ENCODE measurements at places on chromosomes 5 and 9.

- no peak for DNase-seq
These were observed 332.6 kb downstream of the CCDC171 start for GRCh38 chr9:15885464-15885863.

- no peak for DNase-seq
These were observed 1.8 kb downstream of the CAVIN4 start for GRCh38 chr9:100579665-100580064.

- DNase-seq: no peak
These were observed 632 bp upstream of the SPINK13 start for GRCh38 chr5:148267962-148268361.

DNA sequence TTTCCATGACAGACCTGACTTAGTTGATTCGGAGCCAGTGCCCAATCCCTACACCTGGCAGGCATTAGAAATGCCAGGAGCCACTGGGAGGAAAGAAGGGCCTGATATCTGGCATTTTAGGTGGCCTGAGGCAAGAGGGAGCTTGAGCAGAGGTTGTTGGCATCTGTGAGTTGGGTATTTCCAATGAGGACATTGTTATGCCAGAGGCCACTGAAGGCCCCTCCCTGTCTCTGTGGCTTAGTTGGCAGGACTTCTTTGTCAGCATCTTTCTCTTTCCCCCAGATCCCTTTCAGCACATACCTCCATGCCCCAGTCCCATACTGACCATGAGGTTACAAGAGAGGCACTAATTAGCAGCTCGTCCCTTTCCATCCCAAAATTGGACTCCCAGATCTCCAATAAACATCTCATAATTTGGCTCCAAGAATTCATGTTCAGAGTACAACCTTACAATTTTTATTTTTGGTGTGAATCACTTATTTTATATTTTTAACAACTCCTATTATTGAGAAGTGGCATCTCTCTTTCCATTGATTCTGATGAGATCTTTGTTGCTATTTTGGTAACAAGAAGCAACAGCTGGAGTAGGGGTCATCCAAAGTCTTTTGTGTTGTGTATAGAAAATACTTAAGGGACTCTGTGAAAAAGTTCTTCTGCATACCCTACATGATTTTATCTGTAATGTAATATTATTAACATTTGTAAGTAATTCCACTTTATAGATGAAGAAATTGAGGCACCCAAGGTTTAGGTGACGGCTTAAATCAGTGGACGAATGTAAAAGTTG lies 68.6 kb upstream of the MAP3K1 start:
- no peak for DNase-seq

DNA sequence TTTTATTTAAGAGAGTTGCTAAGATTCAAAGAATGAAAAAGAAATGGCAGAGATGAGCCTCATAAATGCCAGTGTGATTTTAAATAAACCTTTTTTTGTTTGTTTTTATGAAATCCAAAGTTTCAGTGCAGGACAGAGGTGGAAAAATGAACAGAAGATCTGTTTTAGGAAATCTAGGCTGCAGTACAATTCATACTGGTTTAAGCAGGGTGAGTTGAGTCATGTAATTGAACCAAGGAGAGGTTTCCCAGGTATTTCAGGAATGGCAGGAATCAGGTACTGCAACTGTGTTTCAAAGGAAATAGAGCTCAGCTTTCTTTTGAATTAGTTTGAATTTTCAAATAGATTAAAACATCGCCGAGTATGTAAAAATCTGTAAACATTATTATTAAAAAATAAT lies 3.0 kb upstream of the ANKRD31 start:
- no peak for DNase-seq

- no peak for DNase-seq
These were observed 240.2 kb upstream of the SEMA6A start for GRCh38 chr5:116814626-116815385.

GRCh38 chr9:98540476-98540875 lies 168.3 kb downstream of the GABBR2 start:
- no peak for DNase-seq

GRCh38 chr5:89520771-89521170 lies 637.8 kb upstream of the MEF2C start:
- DNase-seq: no peak

GRCh38 chr5:149757197-149757947 lies 27.3 kb downstream of the PPARGC1B start:
- no peak for DNase-seq

GRCh38 chr9:73182928-73183327 lies 31.3 kb downstream of the ANXA1 start:
- no peak for DNase-seq

DNA sequence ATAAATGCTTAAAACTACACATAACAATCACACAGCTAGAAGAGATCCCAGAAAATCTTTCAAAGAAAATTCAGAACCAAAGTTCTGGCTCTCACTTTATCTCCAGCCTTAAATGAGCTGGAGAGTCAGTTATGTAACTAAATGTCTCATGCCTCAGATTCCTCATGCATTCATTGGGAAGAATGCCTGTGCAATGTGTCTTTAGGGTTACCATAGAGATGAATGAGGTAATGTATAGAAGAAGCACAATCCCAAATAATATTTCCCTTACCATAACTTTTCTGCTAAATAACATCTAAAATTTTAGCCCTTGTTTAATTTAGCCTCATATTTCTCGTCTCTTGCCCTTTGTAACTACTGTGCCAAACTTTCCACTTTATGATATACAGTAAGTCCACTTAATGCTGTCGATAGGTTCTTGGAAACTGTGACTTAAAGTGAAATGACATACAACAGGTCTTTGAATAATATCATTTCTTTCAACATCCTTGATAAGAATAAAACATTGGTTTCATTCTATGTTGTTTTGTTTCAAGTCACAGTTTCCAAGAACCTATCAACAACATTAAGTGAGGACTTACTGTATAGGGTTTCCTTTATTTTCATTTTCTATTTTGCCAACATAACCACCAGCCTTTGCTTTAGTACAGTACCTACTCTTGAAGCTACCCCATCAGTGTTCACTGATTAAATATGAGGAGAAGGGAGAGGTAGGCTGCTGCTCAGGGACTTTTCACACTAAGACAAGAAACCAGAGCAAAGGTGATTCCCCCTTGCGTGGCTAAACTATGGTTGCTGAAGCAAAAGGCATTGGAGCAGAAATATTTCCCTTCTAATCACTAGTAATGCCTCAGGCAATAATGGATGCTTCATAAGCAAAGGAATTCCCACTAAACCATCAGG lies 295.7 kb upstream of the PTGER4 start:
- no peak for DNase-seq

DNA sequence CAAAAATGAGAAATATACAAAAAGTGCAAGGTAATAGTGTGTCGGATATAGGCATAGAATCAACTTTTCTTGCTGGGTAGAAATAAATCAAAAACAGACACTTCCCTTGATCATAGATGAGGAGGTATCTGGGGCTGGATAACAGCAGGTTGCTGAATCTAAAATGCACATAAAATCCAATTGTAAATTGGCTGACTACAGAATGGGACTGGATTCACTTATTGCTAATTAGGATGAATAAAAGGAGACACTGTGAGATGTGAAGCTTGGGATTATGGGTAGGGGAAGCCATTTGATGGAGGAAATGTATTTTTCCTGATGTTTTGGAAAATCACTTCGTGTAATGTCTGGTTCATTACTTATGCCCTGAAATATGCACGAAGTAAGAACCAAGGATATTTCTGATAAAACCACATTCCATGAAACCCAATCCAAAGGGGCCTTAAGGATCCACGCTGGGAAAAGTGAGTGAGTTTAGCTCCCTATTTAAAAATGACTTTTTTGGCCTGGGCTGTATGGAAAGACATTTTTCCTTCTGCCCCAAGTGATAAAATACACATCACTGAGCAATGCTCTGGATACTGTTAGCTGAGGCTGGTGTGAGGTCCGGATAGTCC lies 136.1 kb downstream of the MARCHF11 start:
- DNase-seq: no peak

- peak; percentile 71 for DNase-seq
These were observed 6.6 kb downstream of the POC5 start for GRCh38 chr5:75710637-75711036.

- DNase-seq: no peak
These were observed 4.2 kb upstream of the IRX2 start for GRCh38 chr5:2755681-2756171.

DNA sequence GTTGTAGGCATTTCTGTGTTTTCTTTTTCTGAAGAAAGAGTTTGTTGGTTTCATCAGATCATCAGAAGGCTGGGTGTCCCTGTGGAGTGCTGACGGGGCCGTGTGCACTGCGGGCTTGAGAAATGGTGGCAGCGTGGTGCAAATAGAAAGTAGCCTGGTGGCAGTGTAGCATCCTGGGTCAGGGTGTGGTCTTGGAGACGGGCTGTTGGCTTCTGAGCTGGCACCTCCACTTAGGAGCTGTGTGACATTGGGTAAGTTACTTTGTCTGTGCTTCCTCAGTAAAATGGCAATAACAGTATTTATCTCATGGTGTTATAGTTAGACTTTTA lies 10.0 kb upstream of the NDST1 start:
- DNase-seq: no peak

DNA sequence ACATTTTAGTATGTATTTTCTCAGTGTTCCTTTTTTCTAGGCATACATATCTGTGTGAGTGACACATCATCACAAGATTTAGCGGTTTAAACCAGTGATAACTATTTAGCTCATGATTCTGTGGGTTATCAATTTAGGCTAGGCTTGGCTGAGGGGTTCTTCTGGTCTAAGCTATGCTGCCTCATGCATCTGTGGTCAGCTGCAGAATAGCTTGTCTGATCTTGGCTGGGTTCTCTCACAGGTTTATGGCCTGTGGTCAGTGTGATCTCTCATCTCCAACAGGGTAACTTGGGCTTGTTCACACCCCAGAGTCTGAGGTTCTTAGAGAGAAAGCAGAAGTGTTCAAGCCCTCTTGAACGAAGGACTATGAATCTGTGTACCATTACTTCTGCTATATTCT lies 363.3 kb downstream of the KDM4C start:
- no peak for DNase-seq

- DNase-seq: no peak
These were observed 117.1 kb upstream of the CHD1 start for GRCh38 chr5:99045871-99046270.

GRCh38 chr5:66966439-66966838 lies 230.2 kb downstream of the CD180 start:
- no peak for DNase-seq

DNA sequence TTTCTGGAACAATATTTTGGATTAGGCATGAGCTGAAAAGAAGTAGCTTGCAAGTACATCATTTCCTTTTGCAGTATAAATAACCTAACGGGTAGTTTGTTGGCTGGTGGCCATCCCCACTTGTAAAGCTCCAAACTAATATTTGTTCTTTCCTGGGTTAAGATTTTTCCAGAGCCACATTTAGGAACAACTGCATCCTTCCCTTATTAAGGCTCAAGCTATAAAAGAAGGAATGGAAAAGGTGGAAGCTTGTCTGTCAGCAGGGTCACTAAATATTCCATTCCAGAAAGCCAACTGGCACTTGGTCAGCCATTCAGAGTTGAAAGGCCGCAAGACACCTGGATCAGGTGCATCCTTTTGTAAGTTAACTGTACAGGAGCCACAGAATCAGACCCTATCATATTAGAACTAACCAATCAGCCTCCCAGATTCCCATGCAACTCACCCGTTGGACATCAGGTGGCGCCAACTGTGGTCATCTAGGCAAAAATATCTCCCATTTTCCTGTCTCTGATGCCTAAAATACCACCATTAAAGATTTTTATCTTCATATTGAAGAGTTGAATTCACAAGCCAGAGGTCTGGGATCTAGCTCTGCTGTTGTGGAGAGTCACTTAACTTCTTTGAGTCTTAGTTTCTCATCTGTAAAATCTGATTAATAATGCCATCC lies 82.9 kb downstream of the PTCD2 start:
- no peak for DNase-seq

DNA sequence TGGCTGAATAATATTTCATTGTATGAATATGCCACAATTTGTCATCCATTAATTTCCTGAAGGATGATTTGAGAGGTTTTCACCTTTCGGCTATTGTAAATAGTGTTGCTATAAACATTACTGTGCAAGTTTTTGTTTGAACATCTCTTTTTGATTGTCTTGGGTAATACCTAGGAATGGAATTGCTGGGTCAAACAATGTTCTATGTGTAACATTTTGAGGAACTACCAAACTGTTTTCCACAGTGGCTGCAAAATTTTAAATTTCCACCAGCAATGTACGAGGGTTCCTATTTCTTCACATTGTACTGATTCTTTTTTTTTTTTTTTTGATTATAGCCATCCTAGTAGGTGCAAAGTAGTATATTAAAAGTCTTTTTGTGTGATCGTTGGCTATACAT lies 63.8 kb upstream of the ANKH start:
- DNase-seq: no peak

- DNase-seq: no peak
These were observed 70.4 kb downstream of the TRPM6 start for GRCh38 chr9:74817281-74817810.

- no peak for DNase-seq
These were observed 426.7 kb downstream of the CDK5RAP2 start for GRCh38 chr9:120153258-120153657.

DNA sequence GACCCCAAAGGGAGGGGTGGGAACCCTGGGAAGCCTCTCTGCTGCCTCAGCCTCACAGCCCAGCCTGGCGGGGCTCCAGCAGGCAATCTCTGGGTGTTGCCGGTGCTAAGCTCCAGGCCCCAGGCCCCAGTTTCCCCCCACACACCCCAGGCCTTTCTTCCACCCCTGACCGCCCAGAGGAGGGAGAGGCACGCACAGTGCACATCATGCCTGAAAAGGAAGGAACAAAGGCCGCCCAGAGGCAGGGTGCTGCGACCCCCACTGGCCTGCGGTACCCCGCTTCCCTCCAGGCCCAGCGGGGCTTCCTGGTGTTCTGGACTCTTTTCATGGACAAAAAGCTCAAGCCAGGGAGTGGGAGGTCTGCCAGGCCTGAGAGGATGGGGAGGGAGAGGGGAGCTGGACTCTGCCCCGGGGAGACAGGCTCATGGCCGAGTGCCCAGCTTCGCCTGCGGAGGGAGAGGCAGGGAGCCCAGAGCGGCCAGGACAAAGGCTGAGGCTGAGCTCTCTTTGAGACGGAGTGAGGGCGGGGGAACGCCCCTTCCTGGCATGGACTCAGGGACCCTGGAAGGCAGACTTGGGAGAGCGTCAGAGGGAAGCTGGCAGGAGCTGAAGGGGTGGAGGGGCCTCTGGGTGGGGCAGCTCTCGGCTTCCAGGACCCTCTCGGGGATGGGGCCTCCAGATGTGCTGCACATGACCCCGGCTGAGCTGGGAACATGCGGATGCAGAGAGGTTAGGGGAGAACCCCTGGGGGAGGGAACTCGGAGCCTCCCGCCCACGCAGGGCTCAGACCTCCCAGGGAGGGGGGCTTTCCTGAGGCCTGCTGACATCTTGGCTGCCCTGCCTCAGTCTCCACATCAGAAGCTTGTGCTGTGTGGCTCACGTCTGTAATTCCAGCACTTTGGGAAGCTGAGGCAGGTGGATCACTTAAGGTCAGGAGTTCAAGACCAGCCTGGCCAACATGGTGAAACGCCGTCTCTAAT lies 1.8 kb upstream of the ENTPD2 start:
- no peak for DNase-seq

- no peak for DNase-seq
These were observed 298.6 kb upstream of the MEF2C start for GRCh38 chr5:89181546-89181945.

DNA sequence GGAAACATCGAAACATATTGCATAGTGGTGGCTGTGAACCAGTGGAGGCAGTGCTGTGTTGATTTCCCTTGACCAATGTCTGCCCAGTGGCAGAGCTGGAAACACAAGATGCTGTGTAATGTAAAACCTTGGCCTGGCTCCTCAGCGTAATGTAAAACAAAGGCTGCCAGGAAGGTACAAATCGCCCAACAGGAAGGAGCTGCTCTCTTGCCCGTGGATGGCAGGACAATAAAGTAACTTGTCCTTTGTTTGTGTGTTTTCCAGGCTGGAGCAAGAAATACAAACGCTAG lies 143.4 kb downstream of the PALM2AKAP2 start:
- no peak for DNase-seq

GRCh38 chr5:14481349-14481748 lies 100.2 kb upstream of the OTULINL start:
- no peak for DNase-seq
